Activated CD4-positive, alpha-beta T cell treated with anti-CD3 and anti-CD28 coated beads for 36 hours (primary cell): ENCODE measurements at places on chromosomes 6 and 20. TPM values are rescaled to one million over a fixed set of nuclear protein-coding genes. Genes with fewer than 3 reads are reported as not detected.

BHLHE23 gene
- total RNA-seq, result not detected

GRCh38 chr6:6469074-6469473 lies 119.4 kb upstream of the LY86 start:
- H3K36me3 ChIP-seq, result no peaks in the 10 kb centered on the region
- H3K4me3 ChIP-seq, result no peak overlapping the region
- H3K4me1 ChIP-seq, result no peaks in the 10 kb centered on the region
- no peak for DNase-seq

GRCh38 chr6:150220634-150221551 lies 78.0 kb downstream of the PPP1R14C start:
- peaks cover 18% of the 10 kb centered on the region for H3K27me3 ChIP-seq
- no peak overlapping the region for H3K27ac ChIP-seq
- no peaks in the 10 kb centered on the region for H3K36me3 ChIP-seq
- DNase-seq, result no peak
- no peak overlapping the region for H3K4me3 ChIP-seq

SPEF1 gene
- total RNA-seq, result 0.14 TPM

EPB41L1 gene
- 0.67 TPM for total RNA-seq

DNA sequence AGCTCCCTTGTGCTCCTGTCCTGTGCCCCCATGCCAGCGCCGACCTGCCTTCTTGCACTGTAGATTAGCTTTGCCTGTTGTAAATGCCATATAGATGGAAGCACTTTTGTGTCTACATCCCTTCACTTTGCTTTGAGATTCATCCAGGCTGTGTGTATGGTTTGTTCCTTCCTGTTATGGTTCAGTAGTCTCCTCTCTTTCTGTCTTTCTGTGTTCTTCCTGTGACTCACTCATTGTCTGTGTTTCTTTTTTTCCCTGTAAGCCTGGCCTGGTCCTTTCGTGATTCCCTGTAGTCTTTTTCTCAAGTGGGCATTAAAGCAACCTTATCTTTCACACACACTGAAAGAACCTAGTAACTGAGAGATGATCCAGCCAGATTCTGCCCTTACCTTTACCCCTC lies 66.6 kb downstream of the JARID2 start:
- no peaks in the 10 kb centered on the region for H3K27me3 ChIP-seq
- peaks cover 45% of the 10 kb centered on the region for H3K36me3 ChIP-seq
- peak overlapping the region; percentile 0 for H3K4me3 ChIP-seq
- DNase-seq, result no peak
- peak overlapping the region; percentile 66 for H3K27ac ChIP-seq
